EH (cell line): ENCODE measurements at places on chromosomes 4 and X.

- DNase-seq: peak; percentile 8
Measured at GRCh38 chrX:149871940-149872339, 9.0 kb upstream of the MAGEA8 start.

- DNase-seq: no peak
Measured at GRCh38 chrX:110531873-110532580, 173.4 kb downstream of the RTL9 start.

DNA sequence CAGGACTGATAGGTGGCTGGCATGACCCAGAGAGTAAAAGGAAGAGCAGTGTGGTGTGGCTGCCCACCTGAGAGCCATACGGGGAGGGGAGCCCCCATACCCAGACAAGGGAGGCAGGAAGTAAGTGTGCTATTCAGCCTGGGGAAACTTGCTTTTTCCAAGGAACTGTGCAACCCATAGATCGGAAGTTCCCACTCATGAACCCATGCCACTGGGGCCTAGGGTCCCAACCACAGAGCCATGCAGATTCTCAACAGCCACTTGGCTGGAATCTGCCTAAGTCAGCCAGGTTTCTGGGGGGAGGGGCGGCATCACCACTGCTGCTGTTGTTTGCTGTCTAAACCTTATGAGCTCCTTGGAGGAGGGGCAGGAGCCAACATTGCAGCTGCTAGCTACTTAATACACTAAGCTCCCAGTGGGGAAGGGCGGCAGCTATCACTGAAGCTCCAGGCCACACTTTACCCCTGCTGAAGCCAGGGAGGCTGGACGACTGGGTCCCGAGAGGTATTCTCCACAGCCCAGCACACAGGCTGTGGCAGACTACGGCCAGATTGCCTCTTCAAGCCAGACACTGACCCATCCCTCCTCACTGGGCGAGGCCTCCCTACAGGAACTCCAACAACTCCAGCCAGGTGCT is 410.4 kb downstream of the INPP4B start:
- no peak for DNase-seq

DNA sequence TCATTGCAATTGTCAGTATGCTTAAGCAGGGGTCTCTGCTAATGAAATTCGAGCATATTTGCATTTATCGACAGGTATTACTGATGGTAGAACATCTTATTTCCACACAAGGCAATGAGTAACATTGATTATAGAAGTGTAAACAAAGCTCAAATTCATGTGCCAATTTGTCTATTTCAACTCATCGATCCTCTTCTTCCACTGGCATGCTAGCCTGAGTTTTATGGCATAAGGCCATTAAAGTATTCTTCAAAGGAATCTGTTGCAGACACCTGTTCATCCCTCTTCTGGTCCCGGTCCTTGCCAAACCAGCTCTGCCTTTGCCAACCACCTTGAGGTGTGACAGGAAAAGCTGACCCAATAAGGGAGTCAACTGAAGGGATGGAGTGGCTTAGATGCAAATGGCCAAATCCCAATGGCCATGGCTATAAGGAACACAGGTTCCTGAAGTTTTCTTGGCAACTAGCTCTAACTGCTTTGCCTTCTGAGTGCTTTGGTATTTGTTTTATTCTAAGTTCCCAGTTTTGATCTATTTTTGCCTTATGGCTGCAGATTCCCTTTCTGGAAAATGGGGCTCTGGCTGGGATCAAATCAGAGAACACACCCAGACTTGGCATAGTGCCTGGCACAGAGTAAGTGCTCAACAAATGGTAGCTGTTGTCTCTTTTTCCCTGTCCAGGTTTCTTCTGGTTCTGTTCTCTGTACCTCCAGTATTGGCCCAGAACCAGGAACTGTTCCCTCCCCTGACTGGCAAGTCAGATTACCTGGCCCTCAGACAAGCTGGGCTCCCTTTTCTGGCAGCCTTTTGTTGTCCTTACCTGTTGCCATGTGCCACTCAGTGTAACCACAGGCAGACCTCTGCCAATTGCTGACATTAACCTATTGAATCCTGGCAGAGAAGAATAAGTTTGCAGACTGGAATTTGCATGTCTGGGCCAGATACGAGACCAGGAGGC is 63.1 kb downstream of the RTL9 start:
- no peak for DNase-seq

- DNase-seq: peak; percentile 91
Measured at GRCh38 chr4:147518086-147518485, 37.2 kb downstream of the EDNRA start.

GRCh38 chr4:244471-244870 is 60.8 kb downstream of the ZNF732 start:
- peak; percentile 47 for DNase-seq

DNA sequence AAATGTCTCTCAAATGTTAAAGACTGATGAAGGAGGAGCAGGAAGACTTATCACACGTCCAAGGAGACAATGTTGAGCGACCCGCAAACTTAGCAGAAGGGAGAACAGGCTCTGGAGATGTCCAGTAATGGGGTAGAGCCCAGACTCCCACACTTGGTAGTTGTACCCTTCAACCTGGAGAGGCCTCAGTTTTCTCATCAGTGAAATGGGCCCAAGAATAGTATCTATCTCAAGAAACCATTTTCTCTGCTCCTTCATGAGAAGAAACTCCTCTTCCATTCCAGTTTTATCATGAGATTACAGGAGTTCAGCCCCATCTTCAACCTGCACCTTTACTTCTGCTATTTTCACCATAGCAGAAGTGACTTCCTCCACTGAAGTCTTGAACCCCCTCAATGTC is 169.9 kb downstream of the DHRSX start:
- no peak for DNase-seq

GRCh38 chrX:150696331-150696730 is 3.1 kb downstream of the MTMR1 start:
- no peak for DNase-seq

GRCh38 chrX:34578237-34578636 is 78.8 kb downstream of the TMEM47 start:
- DNase-seq: peak; percentile 55

GRCh38 chr4:53014881-53015280 is 152.8 kb downstream of the RASL11B start:
- peak; percentile 32 for DNase-seq
